ENCODE measurements at places on chromosomes 6 and 20.

DNA sequence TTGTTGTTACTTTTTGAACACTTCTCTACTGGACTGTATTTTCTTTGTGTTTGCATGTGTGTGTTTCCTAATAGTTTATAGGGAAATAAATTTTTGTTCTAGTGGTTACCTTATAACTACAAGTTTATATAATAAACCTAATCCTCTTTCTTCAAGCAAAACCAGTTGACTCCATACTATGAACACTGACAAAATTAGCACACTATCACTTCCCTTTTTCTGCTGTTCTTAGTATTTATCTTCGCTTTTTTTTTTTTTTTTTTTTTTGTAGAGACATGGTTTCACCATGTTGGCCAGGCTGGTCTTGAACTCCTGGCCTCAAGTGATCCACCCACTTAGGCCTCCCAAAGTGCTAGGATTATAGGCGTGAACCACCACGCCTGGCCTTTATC is 25.0 kb upstream of the C6orf62 start:
- DNase-seq: no peak

DNA sequence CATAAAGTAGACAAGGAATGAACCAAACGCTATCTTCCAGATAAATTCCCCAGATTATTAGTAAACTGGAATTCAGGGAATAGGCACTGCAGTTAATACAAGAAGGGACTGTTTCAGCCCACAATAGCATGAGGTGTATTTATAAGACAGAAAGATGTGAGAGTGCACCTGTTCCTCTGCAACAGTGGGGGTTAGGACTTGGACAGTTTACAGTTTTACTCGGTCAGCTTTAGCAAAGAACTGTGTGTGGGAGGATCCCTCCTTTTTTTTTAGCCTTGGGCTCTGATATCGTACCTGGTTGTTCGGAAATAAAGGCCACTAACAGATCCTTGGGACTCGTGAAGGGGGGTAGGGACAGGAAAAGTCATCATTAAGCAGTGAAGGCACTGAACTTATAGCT is 2.0 kb upstream of the MYLIP start:
- no peak for DNase-seq

GRCh38 chr6:37173493-37174195 is 3.7 kb downstream of the PIM1 start:
- DNase-seq: peak; percentile 34

- no peak for DNase-seq
Observed at GRCh38 chr20:45052698-45053429, 48.1 kb downstream of the KCNS1 start.

DNA sequence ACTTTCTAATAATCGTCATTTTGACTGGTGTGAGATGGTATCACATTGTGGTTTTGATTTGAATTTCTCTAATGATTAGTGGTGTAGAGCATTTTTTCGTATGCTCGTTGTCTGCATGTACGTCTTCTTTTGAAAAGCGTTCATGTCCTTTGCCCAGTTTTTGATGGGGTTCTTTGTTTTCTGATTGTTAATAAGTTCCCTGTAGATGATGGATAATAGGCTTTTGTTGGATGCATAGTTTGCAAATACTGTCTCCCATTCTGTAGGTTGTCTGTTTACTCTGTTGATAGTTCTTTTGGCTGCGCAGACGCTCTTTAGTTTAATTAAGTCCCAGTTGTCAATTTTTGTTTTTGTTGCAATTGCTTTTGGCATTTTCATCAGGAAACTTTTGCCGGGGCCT is 32.3 kb upstream of the XRN2 start:
- no peak for DNase-seq

All from activated CD8-positive, alpha-beta memory T cell treated with anti-CD3 and anti-CD28 coated beads for 48 hours (primary cell).